Lower leg skin (tissue), 4 donors: ENCODE measurements at places on chromosomes 12 and 14.

DNA sequence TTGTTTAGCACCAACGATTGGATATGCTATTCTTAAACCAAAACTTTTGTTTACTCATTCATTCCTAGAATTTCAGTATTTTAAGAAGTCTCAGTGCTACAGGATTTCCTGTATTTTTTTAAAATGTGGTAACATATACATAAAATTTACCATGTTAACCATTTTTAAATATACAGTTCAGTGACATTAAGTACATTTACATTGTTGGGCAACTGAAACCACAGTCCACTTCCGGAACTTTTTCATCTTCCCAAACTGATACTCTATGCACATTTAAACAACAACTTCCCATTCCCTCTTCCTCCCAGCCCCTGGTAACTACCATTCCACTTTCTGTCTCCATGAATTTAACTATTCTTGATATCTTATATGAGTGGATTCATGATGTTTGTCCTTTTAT lies 30.3 kb downstream of the PDE3A start:
- no peak for DNase-seq

DNA sequence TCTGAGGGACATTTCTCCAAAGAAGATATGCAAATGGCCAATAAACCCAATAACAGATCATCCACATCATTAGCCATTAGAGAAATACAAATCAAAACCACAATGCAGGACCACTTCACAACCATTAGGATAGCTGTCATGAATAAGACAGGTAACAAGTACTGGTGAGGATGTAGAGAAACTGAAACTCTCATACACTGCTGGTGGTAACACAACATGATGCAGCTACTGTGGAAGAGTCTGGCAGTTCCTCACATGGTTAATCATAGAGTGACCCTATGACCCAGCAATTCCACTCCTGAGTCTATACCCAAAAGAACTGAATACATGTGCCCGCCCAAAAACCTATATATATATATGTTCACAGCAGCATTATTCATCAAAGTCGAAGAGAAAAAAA lies 39.0 kb downstream of the TTC9 start:
- DNase-seq: no peak

DNA sequence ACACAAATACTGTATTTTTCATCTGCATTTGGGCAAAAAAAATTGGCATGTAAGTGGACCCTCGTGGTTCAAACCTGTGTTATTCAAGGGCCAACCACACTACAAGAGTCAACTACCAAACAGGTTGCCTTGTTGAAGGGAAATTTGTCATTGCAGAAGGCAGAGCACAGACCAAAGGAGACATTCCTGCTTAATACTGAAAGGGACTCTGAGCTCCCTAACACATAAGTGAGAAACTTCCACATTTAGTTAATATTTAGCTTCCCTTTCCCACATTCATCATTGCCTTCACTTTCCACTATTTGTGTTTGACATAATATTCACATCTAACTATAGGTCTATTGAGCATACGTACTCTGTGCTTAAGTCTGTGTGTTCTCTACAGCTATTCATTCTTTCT lies 266.9 kb downstream of the KCNH5 start:
- DNase-seq: no peak

DNA sequence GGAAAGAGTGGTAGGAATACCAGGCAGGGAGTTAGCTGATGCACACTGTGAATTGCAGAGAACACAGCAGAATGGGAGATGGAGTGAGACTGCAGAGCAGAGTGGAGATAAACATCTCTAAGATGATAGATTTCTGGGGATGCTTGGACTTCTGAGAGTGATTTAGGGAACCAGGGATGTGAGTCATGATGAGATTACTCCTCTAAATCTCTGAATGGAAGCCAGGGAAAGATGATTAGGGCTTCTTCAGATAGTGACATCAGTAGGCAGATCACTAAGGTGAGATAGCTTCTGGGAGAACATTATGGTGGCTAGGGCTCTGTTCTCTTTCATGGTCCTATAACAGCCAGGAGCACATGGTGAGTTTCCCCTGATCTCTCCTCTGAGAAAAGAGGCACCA lies 501.5 kb upstream of the USP15 start:
- no peak for DNase-seq

DNA sequence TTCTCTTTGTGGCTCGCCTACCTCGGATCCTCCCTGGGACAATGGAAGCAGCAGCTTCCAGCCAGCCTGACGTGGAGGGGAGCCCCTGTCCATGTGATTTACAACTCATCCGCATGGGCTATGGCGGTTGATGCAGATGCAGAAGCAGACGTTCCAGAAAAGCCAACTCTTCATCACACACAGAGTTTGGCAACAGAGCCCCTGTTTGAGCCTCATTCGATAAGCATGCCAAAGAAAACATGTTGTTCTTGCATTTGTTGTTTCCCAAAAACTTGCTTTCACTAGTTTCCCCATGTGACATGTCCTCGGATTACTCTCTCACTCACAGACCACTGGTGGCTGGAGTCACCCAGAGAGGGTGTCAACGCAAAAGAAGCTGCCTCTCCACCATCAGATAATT lies 16.4 kb upstream of the TC2N start:
- peak; percentile 93 for DNase-seq

DNA sequence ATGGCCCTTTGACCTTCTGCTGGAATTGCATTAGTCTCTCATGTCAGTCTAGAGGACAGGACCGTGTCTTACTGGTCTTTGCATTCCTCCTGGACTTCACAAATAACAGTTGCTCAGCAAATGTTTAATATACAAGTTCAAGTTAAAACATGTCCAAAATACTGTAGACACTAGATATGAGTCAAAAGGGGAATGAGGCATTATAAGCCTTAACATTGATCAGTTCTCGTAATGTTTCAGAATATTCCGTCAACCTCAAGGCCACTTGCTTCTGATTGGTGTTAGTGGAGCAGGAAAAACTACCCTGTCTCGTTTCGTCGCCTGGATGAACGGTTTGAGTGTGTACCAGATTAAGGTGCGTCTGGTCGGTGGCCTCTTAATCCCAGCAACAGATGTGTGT lies 59.9 kb downstream of the HSP90AA1 start:
- DNase-seq: no peak

DNA sequence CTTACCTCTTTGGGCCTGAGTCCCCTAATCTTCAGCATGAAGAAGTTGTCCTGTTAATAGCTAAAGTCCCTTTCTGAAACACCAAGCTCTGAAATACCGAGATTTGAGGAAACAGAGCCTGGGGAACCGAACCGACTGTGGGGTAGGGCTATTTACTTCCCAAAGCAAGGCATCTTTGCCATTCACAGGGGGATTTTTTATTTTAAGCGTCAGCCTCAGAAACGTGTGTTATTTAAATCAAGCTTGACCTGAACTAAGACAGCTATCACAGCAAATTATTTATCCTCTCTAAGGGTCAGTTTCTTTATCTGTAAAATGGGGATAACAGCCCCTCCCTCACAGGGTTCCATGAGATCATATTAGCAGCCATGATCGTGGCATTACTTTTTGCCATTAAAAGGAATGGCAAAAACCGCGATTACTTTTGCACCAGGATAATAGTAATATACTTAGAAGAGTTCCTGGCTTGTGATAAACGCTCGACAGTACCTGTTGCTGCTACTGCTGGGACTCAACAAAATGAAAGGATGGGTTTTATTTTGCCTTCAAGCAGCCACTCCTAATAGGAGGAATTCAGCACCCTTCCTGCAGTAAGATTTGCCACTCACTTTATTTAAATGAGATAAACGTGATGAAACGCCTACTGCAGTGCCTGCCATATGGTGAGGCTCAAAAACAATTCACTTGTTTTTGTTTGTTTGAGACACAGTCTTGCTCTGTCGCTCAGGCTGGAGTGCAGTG lies 1.3 kb upstream of the CORO1C start:
- no peak for DNase-seq

DNA sequence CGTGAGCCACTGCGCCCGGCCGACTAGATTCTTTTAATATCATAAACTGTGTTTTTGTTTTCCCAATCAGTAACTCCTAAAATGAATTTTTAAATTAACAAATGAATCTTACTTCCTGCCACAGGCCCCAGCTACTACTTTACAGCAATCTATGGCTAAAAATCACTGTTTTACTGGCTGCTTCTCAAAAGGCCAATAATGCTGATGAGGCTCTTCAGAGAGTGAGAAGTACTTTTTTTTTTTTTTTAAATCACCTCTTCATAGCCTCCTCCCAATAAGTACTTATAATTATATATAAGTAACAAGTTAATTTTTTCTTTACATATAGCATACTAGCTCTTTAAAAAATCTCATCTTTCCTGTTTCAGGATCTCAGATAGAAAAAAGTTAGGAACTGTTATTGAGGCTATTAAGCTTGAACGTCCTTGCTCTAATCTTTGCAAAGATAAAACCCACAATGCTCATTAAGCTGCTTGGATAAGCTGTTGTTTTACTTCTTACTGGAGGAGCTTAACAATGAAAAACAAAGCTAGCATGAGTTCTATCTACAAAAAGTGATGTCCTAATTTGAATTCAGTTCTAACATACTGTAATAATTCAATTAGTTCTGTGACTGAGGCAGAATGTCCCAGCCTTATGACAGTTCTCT lies 12.8 kb upstream of the WDR20 start:
- no peak for DNase-seq

DNA sequence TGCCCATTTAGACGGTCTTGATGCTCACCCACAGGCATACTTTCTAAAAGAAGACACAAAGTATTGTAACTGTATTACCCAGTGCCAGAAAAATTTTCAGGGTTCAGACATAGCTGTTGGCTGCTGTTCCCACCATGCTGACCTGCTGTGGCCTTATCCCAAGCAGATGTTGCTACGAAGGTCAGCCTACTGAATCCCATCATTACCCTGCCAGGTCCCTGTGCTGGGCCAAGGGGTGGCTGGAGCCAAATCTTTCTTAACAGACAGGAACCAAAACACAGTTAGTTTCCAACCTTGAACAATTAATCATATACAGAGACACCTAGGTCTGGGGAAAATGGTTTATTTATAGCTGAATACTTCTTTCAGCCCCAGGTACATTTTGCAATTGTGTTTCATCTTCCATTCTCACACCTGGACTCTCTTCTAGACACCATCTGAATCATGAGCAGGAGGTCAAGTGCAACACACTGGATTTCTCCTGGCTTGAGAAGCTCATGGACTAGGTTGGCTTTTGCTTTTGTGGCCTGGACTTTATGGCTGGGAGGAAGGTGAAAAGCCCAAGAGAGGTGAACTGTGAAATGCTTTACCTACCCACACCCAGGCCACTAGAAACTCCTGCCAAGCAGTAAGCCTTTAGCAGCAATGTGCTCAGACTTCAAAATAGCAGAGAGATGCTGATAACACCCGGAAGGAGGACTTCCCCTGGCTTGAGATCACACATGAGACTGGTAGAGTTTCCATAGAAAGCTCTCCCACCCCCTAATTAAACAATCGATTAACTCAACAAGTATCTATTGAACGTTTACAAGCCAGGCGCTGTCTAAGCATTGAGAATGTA lies 150.1 kb downstream of the SUDS3 start:
- no peak for DNase-seq

GRCh38 chr14:99916091-99916383 lies 122.8 kb downstream of the EML1 start:
- DNase-seq: no peak

DNA sequence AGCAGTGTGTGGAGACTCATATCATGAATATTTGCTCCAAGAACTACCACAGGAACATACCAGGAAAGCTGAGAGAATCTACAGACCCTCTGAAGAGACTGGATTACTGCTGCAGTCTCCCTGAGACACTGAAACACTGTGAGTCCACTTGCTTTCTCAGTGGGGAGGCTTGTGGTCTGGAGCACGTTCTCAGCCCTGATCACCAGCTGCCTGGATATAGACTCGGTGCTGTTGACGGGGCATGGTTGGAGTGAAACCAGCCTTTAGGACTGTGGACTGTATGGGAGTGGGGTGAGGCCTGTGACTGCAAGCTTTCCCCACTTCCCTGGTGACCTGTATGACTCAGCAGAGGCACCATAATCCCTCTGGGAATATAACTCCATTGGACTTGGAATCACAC lies 525.8 kb upstream of the FBXO33 start:
- DNase-seq: no peak

GRCh38 chr12:591167-592023 lies 71.8 kb downstream of the NINJ2 start:
- DNase-seq: peak; percentile 86

GRCh38 chr14:56125772-56126636 lies 7.8 kb downstream of the PELI2 start:
- no peak for DNase-seq

GRCh38 chr14:95496690-95497259 lies 19.7 kb downstream of the SYNE3 start:
- DNase-seq: no peak
